CD4-positive, alpha-beta memory T cell (primary cell): ENCODE measurements at places on chromosomes 5 and 9. TPM values are rescaled to one million over a fixed set of nuclear protein-coding genes. Genes with fewer than 3 reads are reported as not detected.

- no peak for DNase-seq
Observed at GRCh38 chr9:69674112-69674685, 2.0 kb upstream of the APBA1 start.

CCDC171 gene
- 1.9 TPM for total RNA-seq

NUTM2F gene
- not detected for total RNA-seq

DNA sequence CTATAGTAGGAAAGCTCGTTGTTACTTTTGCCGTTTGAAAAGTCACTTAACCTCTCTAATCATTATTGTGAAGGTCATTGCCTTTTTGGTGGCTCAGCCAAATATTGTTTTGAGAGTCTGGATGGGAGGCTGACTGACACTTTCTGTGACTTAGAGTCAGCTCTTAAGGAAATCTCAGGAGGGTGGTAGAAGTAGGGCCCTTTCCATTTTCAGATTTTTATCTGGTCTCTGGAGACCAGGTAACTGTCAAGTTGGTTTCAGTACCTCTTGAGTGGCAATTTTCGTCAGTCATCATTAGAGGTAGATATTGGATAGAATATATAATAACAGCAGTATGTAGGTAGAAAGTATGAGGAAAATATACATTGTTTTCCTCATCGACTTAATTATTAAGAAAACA lies 23.3 kb downstream of the UGCG start:
- no peak for DNase-seq
